ENCODE measurements at places on chromosomes 2 and 18.
A peak's percentile ranks its signal among the peaks of the same experiment; 100 is the strongest.

DNA sequence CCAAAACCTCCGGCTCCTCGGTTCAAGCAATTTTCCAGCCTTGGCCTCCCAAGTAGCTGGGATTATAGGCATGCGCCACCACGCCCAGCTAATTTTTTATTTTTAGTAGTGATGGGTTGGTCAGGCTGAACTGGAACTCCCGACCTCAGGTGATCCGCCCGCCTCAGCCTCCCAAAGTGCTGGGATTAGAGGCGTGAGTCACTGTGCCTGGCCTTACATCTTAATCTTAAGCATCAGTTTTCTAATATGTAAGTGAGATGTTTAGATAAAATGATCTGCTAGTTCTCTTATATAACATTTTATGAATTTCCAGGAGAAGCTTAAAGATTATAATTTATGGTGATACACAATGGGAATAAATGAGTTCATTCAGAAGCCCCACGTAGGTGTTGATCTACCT is 69.2 kb downstream of the SPTBN1 start:
- no peaks in the 10 kb centered on the region for H3K36me3 ChIP-seq
- H3K27ac ChIP-seq = no peak overlapping the region
- no peak for DNase-seq
- no peaks in the 10 kb centered on the region for H3K27me3 ChIP-seq
- H3K4me3 ChIP-seq = no peak overlapping the region

DNA sequence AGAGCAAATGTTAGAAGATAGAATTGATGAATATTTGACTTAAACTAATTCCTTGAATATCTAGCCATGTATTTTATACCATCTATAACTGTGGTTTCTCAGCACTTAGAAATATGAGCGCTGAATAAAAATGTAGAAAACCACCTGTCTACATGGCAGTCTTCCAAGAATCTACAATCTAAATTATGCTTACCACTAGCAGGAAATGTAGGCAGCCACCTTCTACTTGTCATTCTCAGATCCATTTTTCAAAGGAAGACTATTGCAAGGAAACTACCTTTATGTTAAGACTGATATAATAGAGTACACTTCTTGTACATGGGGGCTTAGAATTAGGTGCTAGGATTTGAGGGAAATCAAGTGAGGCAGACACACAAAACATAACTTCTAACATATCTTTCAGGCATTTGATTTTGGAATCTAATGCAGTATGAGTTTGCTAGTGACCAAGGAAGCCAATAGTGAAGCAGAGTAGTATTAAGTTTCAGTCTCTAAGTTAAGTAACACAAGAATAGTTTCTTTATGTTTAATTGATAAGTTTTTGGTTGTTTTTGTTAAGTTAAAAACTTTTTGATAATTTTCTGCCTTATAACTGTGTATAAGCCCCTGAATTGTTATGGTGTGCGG is 175.9 kb upstream of the ITGA4 start:
- H3K4me3 ChIP-seq = no peak overlapping the region
- no peak for DNase-seq
- no peaks in the 10 kb centered on the region for H3K27me3 ChIP-seq
- no peak overlapping the region for H3K27ac ChIP-seq

- H3K4me3 ChIP-seq = no peak overlapping the region
- H3K27me3 ChIP-seq = no peaks in the 10 kb centered on the region
Measured at GRCh38 chr2:705971-706511, 28.8 kb upstream of the TMEM18 start.

GRCh38 chr18:48575301-48575657 is 36.4 kb downstream of the CTIF start:
- H3K4me3 ChIP-seq = no peak overlapping the region
- no peaks in the 10 kb centered on the region for H3K36me3 ChIP-seq
- DNase-seq = no peak
- no peak overlapping the region for H3K27ac ChIP-seq
- peaks cover 4% of the 10 kb centered on the region for H3K4me1 ChIP-seq

DNA sequence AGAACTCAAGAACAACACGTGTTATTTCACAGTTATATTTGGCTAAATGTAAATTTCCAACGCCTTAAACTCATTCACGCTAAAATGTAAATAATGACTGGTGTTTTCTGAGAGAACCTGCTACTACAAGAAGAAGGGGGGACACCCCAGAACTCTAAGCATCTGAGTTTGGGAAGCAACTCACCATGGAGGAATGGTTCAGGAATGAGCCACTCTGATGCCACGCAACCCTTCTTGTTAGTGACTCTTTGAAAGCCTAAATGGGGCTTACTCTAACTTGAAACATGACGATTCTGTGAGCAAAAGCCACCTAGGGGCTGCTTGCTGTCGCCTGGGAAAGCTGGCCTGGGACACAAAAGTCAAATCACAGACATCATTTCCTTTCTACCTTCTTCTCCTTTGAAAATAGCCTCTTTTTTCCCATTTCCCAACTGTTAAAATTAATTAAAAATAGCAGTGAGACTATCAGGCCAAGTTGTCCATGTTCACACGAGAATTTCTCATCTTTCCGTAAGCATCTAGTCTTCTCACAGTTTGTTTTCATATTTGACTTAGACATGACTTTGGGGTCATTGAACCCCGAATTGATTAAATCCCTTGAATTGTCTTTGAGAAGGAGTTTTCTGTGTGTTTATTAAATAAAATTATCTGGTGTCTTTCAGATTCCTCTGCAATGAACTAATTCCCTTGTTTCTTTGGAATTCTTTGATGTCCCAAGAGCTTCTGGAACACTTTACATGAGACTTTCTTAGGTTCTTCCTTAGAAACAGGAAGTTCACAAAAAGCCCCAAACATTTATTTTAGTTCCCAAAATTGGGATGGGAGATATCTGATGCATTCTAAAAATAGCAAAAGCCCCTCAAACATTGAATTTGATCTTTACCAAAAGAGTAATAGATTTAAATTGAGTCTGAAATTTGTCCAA is 75.5 kb upstream of the CABLES1 start:
- no peak for DNase-seq
- no peak overlapping the region for H3K27ac ChIP-seq
- H3K4me1 ChIP-seq = no peaks in the 10 kb centered on the region
- H3K36me3 ChIP-seq = no peaks in the 10 kb centered on the region

GRCh38 chr2:237195396-237196120 is 109.9 kb downstream of the COPS8 start:
- peaks cover 16% of the 10 kb centered on the region for H3K4me1 ChIP-seq
- H3K27me3 ChIP-seq = no peaks in the 10 kb centered on the region
- H3K36me3 ChIP-seq = no peaks in the 10 kb centered on the region
- peak; percentile 15 for DNase-seq
- no peak overlapping the region for H3K4me3 ChIP-seq
- H3K27ac ChIP-seq = no peak overlapping the region

DNA sequence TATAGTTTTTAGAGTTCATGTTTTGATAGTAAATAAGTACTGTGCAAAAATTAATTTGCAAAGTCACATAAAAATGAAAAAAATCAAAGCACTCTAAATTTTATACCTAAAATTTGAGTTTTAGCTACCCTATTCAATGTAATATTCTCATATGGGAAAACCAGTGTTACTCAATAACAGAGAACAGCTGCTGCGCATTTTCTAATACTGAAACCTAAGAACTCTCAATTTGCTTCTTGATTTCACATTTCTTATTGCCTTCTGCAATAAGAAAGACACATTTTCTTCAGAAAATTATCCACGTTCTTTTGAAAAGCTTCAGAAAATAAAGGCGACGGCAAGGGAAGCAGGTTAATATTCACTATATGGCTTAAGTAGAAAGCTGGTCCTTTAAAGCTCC is 199.1 kb upstream of the CCDC150 start:
- no peak overlapping the region for H3K4me3 ChIP-seq
- no peak for DNase-seq
- H3K27me3 ChIP-seq = no peaks in the 10 kb centered on the region
- no peaks in the 10 kb centered on the region for H3K36me3 ChIP-seq
- no peak overlapping the region for H3K27ac ChIP-seq

- H3K36me3 ChIP-seq = no peaks in the 10 kb centered on the region
- no peaks in the 10 kb centered on the region for H3K27me3 ChIP-seq
- no peak for DNase-seq
- H3K4me3 ChIP-seq = no peak overlapping the region
Measured at GRCh38 chr2:186927867-186928191, 78.9 kb upstream of the ZSWIM2 start.

GRCh38 chr2:219836647-219837177 is 209.3 kb downstream of the SLC4A3 start:
- no peak overlapping the region for H3K4me3 ChIP-seq
- H3K36me3 ChIP-seq = no peaks in the 10 kb centered on the region
- H3K27me3 ChIP-seq = no peaks in the 10 kb centered on the region
- H3K27ac ChIP-seq = no peak overlapping the region

DNA sequence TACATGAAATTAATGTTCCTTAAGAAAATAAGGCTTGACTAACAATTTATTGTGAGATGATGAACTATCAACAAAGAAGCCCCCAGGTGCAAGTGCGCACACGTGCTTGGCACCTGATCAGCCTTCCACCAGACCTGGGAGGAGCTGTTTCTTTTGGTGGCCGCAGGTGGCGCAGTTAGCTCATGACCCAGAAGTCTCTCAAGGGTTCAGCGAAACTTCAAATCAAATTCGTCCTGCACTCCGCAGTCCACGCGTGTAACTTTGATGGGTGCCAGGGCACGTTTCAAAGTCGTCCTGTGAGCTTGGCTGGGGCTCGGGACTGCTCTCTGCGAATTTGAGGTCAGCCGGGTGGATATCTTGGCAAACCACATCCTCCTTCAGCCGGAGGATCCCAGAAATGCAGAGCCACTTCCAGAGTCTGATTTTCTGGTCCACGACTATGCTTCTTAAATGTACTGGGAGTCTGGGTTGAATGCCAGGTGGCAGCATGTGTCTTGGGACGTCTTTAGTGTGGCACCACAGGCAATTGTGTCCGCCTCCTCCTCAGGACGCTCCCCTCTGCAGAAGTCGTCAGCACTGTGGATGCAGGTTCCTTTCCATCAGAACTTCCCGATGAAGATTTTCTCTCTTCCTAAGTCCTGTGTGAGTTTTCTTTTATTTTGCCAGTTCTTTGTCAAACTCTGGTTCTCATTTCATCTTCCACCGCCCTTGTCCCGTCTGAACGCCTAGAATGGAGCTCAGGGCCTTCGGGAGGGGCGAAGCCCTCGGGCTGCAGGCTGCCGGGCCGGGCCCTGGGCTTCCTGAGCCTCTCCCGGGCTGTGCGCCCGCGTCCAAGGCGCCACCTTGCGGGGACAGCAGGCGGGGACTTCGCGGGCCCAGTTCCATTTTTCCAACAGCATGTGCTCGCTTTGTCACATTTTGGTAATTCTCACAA is 61.3 kb upstream of the RAPGEF4 start:
- no peaks in the 10 kb centered on the region for H3K4me1 ChIP-seq
- no peak overlapping the region for H3K4me3 ChIP-seq
- H3K36me3 ChIP-seq = no peaks in the 10 kb centered on the region
- DNase-seq = no peak
- no peaks in the 10 kb centered on the region for H3K27me3 ChIP-seq
